ENCODE measurements at places on chromosomes 1 and 21.
A peak's percentile ranks its signal among the peaks of the same experiment; 100 is the strongest.

DNA sequence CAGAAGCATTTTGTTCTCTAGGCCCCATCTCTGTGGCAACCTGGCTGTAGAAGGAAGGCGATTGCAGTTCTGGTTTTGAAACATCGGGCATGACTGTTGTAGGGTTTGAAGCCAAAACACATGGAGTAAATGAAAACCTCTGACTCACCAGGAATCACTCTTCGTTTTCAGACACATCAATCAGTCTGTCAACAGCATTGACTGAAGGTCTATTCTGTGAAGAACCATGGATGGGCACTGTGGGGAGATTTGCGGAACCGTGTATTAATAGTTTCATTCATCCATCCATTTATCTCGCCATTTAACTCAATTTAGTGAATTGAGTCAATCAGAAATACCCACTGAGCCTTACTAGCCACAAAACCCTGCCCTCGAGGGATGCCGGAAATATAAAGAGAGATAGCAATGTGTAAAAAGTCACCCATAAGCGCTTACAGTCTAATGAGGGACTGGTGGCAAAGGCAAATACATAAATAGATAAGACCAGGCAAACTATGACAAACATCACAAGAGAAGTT lies 364.6 kb upstream of the PROX1 start:
- no peak for DNase-seq

GRCh38 chr1:180508725-180509097 lies 6.3 kb upstream of the ACBD6 start:
- DNase-seq, result no peak

DNA sequence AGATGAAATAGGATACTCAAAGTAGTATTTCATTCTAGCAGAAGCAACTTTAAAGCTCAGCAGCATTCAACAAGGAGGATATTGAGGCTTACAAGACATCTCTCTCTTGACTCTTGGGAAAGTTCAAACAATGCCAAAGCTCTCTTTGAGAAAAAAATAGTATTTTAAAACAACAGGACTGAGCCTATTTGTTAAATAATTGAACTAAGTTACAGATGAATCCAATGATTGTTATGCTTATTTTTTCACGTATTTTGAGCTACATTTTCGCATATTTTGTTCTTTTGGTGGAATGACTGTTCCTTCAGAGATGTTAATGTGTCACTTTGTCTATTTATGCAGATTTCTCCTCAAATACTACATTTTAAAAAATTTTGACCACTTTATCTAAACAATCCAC lies 200.7 kb downstream of the KCTD3 start:
- no peak for DNase-seq

GRCh38 chr1:115577513-115577912 lies 64.3 kb upstream of the VANGL1 start:
- DNase-seq, result no peak

GRCh38 chr1:152941037-152941711 lies 5.8 kb upstream of the SPRR5 start:
- DNase-seq, result no peak

DNA sequence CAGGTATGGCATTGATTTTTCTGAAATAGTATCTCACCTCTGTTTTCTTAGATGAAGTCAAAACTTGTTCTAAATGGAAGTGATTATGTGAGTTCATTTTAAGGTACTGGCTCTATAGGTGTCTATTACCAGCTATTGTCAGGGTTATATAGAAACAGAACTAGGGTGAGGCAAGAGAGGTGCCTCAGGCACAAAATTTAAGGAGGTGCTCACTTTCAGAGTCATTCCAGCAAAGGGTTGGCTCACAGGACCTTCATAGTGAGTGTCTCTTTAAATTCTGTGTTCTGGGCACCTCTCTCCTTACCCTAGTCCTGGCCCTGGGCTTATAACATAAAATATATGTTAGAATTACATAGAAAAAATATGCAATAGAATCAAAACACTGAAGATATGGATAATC lies 49.3 kb downstream of the KIAA0319L start:
- DNase-seq, result no peak

DNA sequence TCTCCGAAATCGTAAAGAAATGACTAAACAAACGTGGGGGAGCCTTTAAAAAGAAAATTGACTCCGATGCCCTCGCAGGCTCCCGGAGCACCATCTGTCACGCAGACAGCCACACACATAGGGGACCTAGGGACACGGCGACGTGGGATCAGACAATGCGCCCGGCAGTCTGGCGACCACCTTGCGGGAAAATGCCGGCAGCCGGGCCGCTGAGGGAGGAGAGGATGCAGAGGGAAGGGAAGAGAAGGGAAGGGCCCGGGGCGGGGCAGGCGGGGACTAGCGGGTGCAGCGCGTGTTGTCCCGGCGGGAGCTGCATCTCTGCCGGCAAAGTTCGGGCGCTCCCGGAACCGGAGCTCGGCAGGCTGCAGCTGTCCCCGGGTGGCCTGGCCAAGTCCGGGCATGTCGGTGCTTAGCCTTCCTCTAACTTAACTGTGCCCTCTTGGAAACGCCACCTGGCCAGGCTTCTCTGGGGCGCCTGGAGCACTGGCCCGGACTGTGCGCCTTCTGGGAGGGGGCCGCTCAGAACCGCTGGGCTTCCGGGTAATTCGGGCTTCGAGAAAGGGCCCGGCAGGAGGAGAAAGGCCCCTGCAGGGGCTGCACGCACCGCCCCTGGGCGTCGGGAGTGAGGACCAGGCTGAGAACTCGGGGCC lies 1.8 kb downstream of the NHLH2 start:
- peak; percentile 69 for DNase-seq

Data from NT2/D1 (cell line).